ENCODE measurements at places on chromosomes 1 and 21.

- peak; percentile 5 for DNase-seq
Observed at GRCh38 chr1:246214708-246215509, 292.2 kb downstream of the SMYD3 start.

DNA sequence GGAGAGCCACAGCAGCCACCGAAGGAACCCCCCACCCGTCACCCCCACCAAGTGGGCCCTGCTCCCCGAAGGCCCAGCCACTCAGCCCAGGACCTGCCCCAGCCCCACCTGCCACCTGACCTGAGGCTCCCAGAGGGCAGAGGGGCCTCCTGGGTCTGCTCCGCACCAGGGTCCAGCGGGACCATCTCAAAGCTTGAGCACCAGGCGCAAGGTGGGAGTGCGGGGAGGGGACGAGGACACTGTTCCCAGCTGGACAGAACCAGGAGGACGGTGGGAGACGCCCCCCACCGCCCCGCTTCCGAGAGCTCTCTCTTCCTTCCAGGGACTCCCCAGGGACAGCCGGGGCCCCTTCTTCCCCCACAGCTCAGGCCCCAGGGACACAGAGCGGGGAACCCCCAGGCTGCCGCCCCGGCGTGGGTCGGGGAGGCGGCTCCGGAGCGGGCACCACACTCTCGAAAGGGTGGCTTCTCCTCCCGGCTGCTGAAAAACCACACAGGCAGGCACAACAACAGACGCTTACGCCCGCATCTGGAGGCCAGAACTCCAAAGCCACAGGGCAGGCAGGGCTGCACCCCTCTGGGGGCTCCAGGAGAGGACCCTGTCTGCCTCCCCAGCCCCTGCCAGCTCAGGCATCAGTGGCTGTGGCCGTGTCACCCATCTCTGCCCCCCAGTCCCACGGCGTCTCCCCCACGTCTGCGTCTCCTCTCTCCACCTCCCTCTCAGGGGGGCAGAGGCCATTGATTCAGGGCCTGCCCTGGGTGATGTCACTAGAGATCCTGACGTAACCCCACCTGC is 1.9 kb upstream of the TTLL10 start:
- no peak for DNase-seq

- no peak for DNase-seq
Observed at GRCh38 chr1:31238612-31238985, 1.1 kb downstream of the NKAIN1 start.

GRCh38 chr1:158998781-158999161 is 10.9 kb upstream of the IFI16 start:
- DNase-seq = peak; percentile 33

GRCh38 chr1:10489291-10490055 is 14.7 kb downstream of the PEX14 start:
- no peak for DNase-seq

- no peak for DNase-seq
Observed at GRCh38 chr1:16172964-16173446, 17.1 kb upstream of the EPHA2 start.

DNA sequence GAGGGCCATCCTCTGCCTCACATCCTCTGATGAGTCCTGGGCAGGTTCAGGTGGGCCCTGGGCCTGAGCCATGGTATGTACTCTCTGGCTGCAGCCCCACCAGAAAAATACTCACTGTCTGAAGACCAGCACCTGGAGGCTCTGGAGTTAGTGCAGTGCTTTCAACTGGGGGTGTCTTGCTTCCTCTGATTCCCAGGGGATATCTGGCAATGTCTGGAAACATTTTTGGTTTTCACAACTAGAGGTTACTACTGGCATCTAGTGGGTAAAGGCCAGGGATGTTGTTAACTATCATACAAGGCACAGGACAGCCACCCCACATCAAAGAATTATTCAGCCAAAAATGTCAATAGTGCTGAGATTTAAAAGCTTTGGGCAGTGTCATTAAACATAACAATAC is 152.7 kb downstream of the HIVEP3 start:
- no peak for DNase-seq

- no peak for DNase-seq
Observed at GRCh38 chr1:110286564-110286963, 52.6 kb upstream of the RBM15 start.

DNA sequence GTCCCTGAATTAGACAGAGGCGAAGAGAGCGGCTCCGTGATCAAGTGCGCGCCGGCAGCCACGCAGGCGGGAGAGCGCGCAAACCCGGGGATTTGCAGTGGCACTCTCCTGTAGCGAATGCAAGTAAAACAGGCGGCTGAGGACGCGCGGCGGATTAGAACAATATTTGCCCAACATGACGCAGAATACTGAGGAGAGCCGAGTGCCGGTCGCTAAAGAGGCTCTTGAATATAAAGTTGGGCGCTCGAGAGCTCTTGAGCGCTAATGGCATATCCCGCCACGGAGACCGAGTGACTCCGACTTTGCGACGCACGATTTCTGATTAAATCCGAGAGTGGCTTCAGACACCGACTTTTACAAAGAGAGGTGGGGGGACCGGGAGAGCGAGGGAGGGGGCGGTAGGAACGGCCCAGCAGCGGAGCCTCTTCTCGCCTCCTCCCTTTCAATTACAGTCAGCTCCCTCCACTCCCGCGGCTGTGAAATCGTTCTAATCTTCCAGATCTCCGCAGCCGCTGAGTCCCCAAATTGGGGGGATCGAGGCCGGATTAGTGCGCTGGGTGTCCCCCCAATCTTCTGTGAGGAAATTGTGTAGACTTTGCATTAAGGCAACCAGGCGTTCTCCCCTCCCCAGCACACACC is 2.3 kb downstream of the PAX7 start:
- DNase-seq = no peak

- no peak for DNase-seq
Observed at GRCh38 chr1:213244664-213245091, 193.6 kb downstream of the RPS6KC1 start.

DNA sequence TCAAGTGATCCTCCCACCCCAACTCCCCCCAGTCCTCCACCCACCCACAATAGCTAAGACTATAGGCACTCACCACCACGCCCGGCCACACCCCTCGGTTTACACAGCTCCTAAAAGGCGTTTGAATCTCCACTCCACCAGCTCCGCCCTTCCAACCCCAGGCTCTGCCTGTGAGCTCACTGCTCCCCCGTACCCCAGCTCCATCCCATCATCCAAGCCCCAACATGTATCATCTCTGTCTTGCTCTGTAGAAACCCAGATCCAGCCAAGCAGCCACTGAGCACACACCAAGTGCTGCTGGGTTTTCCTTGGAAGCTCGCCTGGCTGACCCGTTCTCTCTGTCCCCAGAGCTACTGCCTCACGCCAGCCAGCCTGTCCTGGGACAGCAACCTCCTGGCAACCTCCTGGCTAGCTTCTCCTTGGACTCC is 12.0 kb upstream of the S100A2 start:
- no peak for DNase-seq

GRCh38 chr1:19321071-19321470 is 8.9 kb downstream of the SLC66A1 start:
- DNase-seq = no peak

- no peak for DNase-seq
Observed at GRCh38 chr1:94527447-94528031, 14.0 kb downstream of the F3 start.

- DNase-seq = no peak
Observed at GRCh38 chr1:8113262-8114220, 87.4 kb upstream of the ERRFI1 start.

GRCh38 chr21:42081931-42082381 is 10.8 kb downstream of the UMODL1 start:
- DNase-seq = no peak

- no peak for DNase-seq
Observed at GRCh38 chr1:192158181-192158580, at the start of gene RGS18. TSS of gene RGS18 (plus strand) at chr1:192158462. CDS start at chr1:192158638, 176 bp downstream.

DNA sequence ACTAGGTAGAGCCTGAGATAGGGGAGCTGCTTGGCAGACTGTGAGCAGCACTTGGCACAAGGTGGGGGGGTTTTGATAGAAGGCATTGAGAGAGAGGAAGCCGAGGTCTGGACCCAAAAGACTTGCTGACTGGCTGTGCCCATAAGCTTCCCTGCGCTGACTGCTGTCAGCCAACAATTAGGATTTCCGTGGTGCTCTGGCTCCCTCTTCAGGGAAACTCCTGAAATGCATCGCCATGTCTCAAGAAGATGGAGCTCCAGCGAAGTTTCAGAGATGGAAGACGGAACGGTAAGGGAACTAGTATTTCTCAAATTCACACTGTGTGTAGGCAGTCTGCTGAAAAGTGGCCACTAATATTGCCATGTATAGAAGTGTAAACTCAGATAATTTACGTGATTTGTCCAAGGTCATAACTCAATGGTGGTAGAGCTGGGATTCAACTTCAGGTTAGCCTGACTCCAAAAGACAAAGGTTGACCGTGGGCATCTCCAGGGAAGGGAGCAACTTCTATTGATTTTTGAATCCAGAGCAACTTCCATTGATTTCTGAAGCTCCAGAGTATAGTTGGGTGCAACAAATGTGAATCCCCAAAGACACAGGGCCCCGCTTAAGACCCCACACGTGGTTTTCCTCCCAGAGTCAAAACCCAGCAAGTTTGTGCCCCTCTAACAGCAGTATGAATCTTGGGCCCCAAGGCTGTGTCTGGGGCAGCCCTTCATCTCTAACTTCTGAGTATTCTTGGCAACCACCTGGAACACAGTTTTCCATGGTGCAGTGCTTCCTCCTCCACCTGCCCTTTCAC is 44.5 kb upstream of the CRNN start:
- DNase-seq = peak; percentile 61

DNA sequence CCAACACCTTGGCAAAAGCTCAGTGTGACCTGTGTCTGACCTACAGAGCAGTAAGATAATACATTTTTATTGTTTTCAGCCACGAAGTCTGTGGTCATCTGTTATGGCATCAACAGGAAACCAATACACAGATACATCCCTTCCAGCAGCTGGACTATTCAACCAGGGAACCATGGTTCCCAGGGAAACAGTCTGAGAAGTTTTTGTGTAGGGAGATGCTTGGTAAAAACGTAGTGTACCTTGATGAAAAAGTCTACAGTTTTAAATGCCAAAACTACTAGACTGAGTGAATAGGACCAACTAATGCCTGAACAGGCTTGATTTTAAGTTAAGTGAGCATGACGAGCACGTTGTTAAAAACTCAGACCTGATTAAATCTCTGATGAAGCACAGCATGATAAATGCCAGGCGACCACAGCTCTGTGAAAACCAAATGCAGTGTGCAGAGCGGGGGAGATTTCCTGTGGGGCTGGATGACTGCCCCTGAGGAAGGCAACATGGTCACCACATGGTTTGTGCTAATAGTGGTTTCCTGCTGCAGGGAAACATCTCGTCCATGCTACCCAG is 228.9 kb downstream of the TNR start:
- peak; percentile 65 for DNase-seq

DNA sequence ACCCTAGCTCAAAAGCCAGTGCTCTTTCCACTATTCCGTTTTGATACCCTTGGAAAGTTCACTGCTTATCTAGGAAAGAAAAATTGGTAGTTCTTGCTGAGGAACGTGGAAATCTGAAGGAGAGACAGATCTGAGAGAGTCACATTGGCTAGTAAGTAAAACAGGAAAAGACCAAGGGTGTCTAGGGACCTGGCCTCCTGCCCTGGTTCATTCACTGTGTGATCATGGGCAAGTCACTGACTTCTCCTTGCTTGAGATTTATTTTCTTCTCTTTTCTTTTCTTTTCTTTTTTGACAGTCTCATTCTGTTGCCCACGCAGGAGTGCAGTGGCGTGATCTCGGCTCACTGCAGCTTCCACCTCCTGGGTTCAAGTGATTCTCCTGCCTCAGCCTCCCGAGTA is 90.8 kb downstream of the NFIA start:
- no peak for DNase-seq

GRCh38 chr1:110245876-110246620 is 35.9 kb downstream of the KCNC4 start:
- no peak for DNase-seq

- DNase-seq = no peak
Observed at GRCh38 chr1:18200918-18201317, 93.3 kb downstream of the IGSF21 start.

DNA sequence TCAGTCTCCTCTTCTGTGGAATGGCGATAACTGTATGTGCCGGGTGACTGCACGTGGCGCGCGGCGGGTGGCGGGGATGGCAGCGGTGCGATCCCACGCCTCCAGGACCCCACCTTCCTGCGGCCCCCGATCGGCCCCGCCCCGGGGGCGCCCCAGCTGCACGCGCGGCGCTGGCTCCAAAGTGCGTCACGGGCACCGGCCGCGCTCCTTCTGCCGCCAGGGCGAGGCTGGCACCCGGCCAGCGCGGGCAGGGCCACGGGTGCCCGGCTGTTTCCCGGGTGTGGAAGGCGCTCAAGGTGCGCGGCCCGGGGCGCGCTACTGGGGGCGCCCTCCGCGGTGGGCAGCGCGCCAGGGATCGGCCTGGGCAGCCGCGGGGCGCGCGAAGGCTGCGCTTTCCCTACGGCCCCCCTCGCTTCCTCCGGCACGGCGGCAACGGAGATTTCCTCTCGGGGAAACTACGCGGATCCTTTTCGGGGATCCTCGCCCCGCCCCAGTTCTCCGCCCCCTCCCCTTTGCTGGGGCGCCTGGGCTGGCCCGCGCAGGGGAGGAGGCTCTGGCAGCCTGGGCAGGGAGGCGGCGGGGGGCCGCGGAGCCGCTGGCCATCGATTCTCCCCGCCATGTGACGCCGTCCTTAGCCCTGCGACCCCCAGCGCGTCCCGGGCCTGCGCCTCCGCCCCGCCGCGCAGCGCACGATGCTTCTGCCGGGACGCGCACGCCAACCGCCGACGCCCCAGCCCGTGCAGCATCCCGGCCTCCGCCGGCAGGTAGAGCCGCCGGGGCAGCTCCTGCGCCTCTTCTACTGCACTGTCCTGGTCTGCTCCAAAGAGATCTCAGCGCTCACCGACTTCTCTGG is at the start of gene EVA1C:
EVA1C (plus strand) TSS at position 545 of the 853 bp plus-strand sequence; CDS start at position 693, 148 bp downstream.
- peak; percentile 59 for DNase-seq

DNA sequence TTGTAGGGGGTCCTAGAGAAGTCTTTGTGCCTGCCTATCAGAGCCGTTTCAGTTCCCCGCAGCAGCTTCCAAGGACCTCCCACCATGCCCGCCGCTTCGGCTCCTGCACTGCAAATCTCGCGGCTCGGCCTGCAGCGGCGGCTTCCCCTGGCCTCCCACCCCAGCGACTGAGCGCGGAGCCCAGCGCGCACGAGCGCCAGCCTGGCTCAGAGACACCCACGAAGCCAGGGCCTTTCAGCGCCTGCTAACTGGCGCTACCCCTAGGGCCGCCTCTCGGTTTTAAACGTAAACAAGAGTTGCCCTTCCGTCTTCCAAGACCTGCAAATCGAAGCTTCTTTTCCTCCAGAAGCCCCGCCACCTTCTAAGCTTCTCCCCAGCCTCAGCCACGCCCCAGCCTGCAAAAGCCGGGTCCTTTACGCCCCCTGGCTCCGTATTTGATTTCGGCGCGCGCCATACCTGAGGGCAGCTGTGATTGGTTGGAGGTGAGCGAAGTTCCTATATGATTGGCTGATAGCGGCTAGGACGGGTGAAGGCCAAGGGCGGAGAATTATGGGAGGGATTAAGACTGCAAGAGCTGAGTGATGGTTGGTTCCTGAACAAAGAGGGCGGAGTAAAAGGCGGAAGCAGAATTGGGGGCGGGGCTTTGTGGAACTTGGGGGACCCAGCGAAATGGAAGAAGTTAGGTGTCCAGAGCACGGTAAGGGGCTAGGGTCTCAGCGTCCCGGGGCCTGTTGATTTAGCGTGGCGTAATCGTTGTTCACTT is at the start of gene TTF2:
TTF2 (plus strand) TSS at position 649 of the 763 bp plus-strand sequence; CDS start at position 670, 21 bp downstream.
- DNase-seq = peak; percentile 97
